Myocyte (in vitro differentiated cells): ENCODE measurements at places on chromosomes 1 and 21. TPM values are rescaled to one million over a fixed set of nuclear protein-coding genes. Genes with fewer than 3 reads are reported as not detected.

DNA sequence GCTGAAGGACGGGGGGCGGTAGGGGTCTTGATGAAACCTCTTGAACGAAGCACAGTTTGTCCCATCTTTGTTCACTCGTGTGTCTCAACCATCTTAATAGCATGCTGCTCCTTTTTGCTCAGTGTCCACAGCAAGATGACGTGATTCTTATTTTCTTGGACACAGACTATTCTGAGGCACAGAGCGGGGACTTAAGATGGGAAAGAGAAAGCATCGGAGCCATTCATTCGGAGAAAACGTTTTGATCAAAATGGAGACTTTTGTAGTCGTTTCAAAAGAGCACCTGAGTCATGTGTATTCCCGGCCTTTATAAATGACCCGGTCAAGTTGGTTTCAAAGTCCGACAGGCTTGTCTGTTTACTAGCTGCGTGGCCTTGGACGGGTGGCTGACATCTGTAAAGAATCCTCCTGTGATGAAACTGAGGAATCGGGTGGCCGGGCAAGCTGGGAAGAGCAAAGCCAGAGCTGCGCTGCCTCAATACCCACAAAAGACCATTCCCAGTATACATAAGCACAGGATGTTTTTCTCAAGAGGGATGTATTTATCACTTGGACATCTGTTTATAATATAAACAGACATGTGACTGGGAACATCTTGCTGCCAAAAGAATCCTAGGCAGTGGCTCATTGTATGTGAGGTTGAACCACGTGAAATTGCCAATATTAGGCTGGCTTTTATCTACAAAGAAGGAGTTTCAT is 18.5 kb downstream of the ETS2 start:
- no peak for DNase-seq

GRCh38 chr1:84862810-84863251 is 30.2 kb downstream of the LPAR3 start:
- no peak for DNase-seq

- no peak for DNase-seq
Measured at GRCh38 chr1:89822999-89823628, 2.3 kb downstream of the LRRC8D start.

DNA sequence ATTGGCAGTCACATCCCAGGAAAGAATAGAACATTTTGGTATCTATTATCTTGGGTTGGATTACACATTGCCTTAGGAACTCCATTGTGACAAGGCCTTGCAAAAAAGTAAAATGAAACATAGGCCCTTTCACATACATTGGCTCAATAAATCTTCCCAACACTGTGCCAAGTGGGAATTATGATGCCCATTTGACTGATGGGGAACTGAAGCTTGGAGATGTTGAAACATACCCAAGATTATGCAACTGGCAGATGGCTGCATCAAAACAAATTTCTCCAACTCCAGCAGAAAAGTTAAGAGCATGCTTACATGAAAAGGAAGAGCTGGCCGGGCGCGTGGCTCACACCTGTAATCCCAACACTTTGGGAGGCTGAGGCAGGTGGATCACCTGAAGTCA is 26.9 kb downstream of the PLEKHO1 start:
- DNase-seq, result no peak

- DNase-seq, result no peak
Measured at GRCh38 chr1:156970017-156970416, 49.6 kb downstream of the LRRC71 start.

DNA sequence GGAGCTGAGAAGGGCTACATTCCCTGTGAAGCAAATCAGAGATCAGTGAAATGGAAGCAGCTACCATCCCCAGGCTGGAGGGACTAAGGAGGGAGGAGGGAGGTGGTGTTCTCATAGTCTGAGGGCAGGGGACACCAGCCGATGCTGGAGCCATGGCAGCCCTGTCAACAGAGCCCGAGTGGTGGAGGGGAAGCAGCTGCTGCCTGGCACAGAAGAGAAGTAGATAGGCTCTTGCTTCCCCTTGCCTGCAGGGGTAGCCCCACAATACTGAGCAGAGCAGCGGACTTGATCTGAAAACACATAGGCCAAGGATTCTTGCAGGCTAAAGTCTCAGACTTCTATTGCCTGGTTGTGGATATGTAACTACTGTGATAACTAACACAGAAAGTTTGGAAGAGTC is 255.1 kb downstream of the FGGY start:
- DNase-seq, result no peak

DNA sequence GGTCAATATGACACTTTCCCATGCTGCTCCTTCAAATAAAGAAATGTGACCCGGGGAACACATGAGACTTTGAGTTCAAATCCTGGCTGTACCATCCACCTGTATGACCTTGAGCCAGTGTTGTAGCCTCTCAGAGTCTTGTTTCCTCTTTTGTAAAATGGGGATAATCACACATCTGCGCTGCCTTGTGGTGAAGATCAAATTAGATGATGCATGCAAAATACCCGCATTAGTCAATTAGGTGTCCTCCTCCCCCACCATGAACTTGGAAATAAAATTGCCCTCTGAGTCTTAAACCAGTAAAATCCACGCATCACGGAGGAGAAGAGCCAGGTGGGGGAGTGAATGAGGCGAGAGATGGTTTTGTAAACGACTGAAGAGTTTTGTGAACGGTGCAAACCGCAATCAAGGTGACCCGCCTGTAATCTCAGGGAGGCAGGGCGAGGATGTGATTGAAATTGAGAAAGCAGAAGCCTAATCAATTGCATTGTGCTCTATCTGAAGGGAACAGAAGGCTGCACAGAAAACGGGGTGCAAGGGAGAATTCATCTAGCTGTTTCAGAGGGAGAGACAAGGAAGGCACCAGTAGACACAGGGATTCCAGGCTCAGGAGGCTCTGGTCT is 5.8 kb upstream of the AHDC1 start:
- DNase-seq, result no peak

Gene CR1L
- not detected in 2 replicates for total RNA-seq

DNA sequence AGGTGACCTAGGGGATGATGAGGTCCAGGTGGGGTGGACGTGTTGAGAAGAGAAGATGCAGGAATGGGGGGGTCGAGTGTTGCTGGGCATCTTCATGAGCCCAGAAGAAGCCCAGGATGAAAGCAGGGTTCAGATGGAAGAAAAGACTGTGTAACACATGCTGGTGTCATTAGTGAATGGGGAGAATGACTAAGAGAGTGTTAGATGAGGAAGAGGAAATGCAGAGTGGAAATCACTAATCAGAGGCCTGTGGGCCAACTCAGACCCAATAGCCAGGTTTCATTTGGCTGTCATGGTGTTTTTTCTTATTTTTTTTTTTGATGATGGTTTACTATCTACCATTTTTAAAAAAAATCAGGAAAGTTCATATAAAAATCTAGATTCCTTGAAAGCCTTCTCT is 180.8 kb upstream of the CAMK1G start:
- no peak for DNase-seq

DNA sequence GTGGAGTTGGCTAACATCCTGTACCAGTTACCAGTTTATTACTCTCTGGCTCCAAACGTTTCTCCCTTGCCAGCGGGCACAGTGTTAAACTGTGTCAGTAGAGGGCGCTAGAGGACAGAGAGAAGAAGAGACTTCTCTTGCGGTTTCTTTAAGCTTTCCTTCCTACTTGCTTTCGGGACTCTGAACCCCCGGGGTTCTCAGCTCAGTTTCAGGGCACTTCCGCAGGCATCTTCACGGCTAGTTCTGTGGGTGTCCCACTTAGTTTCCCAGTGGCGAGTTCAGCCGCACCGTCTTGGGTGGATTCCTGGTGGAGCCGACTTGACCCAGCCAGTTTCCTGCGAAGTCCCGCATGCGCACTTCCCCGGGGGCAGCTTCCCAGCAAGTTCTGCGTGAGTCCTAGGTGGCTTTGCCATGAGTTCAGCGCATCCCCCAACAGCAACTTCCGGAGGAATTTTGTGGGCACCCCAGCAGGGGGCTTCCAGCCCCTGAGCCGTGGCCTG is 37.9 kb upstream of the BTG2 start:
- peak; percentile 95 for DNase-seq

GRCh38 chr1:116785006-116785405 is 30.8 kb downstream of the CD2 start:
- DNase-seq, result no peak

DNA sequence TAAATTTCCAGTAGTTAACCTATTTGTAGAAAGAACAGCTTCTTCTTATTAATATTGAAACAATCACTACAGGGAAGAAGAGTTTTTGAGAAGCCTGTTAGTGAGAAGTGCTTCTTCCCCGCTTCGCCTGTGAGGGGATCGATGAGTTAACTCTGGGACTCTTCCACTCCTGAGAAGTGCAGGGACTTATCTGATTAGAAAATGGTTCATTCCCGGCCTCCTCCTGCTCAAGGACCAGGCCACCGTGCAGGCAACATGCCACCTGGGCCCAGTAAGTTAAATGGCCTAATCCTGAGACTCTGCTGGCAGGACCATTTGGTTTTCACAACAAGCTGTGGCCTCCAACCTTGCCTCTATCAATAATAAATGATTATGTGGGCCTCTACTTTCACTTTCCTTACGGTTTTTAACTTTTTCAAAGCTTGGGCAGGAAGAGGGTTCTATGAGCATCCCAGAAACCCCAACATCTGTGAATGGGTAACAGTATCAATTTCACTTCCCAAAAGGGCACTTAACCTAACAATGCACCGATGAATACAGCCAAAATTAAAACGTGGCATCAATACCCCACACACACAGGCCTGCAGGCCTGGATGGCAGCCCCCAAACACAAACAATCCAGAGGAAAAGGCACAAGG is 33.1 kb downstream of the SIPA1L2 start:
- DNase-seq, result no peak

DNA sequence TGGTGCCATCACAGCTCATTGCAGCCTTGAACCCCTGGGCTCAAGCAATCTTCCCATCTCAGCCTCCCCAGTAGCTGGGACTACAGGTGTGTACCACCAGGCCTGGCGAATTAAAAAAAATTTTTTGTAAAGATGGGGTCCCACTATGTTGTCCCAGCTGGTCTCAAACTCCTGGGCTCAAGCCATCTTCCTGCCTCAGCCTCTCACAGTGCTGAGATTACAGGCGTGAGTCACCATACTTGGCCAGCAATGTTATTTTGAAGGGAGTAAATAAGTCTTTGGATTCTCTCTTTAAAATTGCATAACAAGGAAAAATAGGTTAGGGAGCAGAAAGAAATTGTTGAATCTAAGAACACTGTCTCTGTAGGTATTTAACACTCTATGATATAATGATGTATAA is 111.3 kb downstream of the RPS6KC1 start:
- DNase-seq, result peak; percentile 19

GRCh38 chr1:24914226-24915069 is 15.6 kb downstream of the RUNX3 start:
- peak; percentile 64 for DNase-seq

Gene NBPF4
- not detected in 2 replicates for total RNA-seq

DNA sequence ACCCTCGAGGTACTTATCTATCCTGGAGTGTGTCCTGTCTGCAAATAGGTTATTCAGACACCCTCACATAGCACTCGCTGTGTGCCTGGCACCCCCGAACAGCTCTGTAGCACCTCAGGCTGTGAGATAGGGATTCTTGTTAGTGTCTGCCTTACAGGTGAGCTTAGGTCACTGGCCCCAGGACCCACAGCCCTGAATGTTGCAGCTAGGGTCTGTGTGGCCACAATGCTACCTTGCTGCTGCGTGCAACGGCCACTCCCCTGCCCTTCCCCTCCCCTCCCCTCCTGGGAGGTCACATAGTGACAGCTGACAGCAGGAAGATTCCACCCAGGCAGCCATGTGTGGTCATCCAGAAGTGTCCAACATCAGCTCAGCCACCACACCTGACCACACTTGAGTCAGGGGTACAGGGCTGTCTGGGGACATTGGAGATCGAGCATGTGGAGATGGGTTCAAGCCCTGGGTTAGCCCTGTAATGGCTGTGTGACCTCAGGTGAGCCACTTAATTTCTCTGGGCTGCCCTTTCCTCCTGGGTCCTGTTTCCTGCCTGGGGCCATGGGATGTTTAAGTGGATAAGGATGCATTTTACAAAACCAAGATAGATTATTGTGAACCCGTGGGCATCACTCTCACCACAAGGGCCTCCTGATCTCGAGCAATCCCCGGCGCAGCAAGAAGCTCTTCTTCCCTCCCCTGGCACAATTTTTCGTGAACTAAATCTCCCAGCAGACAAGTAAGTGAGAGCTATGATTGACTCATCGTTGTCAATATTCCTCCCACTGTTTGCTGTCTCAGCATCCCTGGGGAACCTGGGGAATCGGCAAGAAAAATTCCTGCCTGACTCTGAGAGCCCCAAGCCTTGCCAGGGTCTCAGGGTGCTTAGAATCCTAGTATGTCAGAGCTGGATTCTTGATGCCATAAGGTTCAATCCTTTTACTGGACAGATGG is 208.7 kb downstream of the PTPRU start:
- DNase-seq, result no peak

Gene GBP5
- not detected in 2 replicates for total RNA-seq

GRCh38 chr1:54312796-54313316 is 93.3 kb downstream of the SSBP3 start:
- no peak for DNase-seq

Gene CLK2
- total RNA-seq, result 24.8 and 26.8 TPM in 2 replicates

Gene NR1I3
- not detected in 2 replicates for total RNA-seq

GRCh38 chr1:60281360-60281932 is 207.9 kb upstream of the C1orf87 start:
- DNase-seq, result peak; percentile 83

Gene SPATA17
- 0.26 and 1.6 TPM in 2 replicates for total RNA-seq

DNA sequence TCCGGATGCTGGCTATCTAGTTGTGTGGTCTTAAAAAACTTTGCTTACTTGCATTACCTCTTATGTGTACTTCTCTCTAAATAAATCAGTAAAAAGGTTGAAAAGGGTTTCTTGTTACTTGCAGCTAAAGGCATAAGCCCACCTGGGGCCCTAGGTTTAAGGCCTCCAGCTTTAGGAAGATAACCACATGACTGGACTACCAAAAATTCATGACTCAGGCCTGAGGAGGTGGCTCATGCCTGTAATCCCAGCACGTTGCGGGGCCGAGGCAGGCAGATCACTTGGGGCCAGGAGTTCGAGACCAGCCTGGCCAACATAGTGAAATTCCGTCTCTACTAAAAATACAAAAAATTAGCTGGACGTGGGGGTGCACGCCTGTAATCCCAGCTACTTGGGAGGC is 142.9 kb downstream of the APP start:
- no peak for DNase-seq

- DNase-seq, result no peak
Measured at GRCh38 chr1:49971088-49971487, 52.7 kb downstream of the AGBL4 start.

- no peak for DNase-seq
Measured at GRCh38 chr1:20379075-20379474, 88.4 kb downstream of the VWA5B1 start.

Gene NHLH1
- 0.21 and 0.51 TPM in 2 replicates for total RNA-seq

DNA sequence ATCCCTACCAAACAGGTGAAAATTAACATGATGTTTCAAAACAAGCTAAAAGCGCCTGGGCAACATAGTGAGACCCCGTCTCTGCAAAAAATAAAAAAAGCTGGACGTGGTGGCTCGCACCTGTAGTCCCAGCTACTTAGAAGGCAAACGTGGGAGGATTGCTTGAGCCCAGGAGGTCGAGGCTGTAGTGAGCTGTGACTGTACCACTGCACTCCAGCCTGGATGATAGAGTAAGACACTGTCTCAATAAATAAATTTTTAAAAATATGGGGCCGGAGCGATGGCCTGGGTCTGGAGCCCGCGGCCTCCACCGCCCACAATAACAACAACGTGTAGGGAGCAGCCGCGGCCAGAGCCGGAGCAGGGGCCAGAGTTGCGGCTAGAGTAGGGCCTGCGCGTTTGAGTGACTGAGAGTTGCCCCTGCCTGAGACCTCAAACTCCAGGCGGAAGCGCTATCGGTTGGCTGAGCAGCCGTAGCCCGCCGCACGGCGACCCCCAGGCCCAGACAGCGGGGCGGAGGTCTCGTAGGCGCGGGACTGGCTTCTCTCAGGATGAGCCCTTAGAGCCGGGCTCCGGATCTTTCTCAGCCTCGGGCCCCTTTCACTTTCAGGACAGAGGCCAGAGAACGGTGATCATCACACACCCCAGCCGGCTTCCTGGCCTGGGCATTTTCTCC is 41.4 kb downstream of the ZMYM1 start:
- DNase-seq, result no peak
